ENCODE measurements at places on chromosomes 7 and 10. TPM values are rescaled to one million over a fixed set of nuclear protein-coding genes. Genes with fewer than 3 reads are reported as not detected.

Gene ZNF25
- 72.6 TPM for polyA plus RNA-seq

Gene MYH16
- not detected for polyA plus RNA-seq

Gene CYP2C8
- 5.1 TPM for polyA plus RNA-seq

Gene SVOPL
- 3.0 TPM for polyA plus RNA-seq

Gene TRPV6
- 0.30 TPM for polyA plus RNA-seq

Gene SYT15B
- not detected for polyA plus RNA-seq

Gene EVX1
- not detected for polyA plus RNA-seq

Gene TUBAL3
- not detected for polyA plus RNA-seq

Gene GRB10
- 62.7 TPM for polyA plus RNA-seq

Measured in neural cell (in vitro differentiated cells).